Stimulated activated CD8-positive, alpha-beta memory T cell treated with anti-CD3 and anti-CD28 coated beads, Interleukin-12 subunit alpha, Interleukin-12 subunit beta, amount 100 ng/mL, for 4 hours (primary cell): ENCODE measurements at places on chromosomes 13 and 19.

DNA sequence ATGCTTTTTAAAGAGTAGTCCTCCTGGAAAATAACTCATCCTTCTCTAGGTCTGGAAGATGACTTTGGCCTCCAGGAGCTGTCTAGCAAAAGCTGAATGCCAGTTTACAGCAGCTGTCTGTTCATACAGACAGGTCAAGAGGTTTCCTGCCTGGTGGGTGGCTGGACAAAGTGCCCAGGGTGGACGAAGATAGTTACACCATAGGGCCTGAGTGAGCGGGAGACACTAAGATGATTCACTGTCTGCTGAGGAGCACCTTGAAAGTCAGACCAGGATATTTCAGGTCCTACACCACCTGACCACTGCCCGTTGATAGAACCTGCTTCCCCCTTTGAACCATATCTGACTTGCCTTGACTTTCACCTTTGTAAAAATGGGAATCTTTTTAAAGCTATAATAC is 49.2 kb upstream of the RCBTB2 start:
- DNase-seq, result no peak

- DNase-seq, result no peak
These were observed 1028.0 kb downstream of the UQCRFS1 start for GRCh38 chr19:28184997-28185396.

GRCh38 chr19:53132141-53132991 is at the start of gene ZNF415:
TSS of gene ZNF415 (minus strand) at chr19:53132910. CDS start at chr19:53122676, 10,234 bp downstream.
- DNase-seq, result peak; percentile 6

DNA sequence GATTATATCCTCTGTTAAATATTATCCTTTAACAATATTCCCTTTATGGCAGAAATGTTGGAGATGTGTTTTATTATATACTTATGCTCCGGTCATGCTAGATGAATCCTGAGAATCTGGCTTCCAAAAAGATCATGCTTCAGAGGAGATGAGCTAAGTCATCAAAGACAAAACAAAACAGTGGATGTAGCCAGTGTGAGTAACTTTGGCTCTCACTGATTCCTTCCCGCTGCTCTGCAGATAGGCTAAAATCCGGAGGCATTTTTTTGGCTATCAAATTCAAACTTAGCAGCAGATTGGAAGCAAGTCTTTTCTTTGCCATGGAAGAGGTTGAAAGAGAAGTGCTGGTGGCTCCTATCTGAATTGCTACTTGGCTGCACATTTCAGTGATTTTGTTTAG is 295.9 kb downstream of the GPC6 start:
- no peak for DNase-seq

GRCh38 chr13:97276862-97277269 is 54.7 kb downstream of the MBNL2 start:
- DNase-seq, result no peak
